SIG-M5 (cell line): ENCODE measurements at places on chromosomes 3 and 15.

DNA sequence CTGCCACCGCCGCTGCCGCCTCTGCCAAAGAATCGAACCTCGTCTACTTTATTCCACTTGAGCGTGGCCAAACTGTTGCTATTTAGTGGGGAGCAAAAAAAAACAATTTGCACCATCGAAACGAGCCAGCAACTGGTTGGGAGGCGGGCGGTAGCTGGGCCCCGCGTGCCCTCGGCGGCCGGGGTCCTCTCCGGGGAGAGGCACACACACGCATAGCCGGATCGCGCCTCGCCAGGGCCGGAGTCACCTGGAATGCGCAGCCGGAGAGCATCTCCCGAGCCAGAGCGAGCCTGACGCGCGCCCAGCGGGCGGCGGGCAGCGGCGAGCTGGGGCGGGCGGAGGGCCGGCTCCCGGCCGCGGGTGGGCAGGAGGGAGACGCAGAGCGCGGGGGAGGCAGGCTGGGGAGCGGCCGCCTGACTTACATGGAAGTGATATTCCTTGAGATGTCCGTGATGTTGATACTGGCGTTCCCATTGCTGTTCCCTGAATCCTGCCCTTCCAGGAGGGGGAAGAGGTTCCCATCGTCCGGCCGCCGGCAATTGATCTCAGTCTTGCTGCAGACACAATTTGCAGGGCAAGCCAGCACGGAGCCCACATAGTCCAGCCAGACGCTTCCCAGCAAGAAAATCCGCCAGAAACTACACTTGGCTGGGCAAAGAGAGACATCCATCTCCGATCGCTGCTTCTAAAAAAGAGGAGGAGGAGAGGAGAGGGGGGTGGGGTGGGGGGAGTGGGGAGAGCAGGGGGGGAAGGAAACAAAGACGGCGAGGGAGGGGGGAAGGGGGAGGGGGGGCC lies 858 bp downstream of the NTRK3 start:
- DNase-seq, result no peak

GRCh38 chr3:11436775-11437174 lies 164.6 kb downstream of the ATG7 start:
- DNase-seq, result no peak

GRCh38 chr3:100719136-100719535 lies 9.8 kb downstream of the TFG start:
- DNase-seq, result no peak

DNA sequence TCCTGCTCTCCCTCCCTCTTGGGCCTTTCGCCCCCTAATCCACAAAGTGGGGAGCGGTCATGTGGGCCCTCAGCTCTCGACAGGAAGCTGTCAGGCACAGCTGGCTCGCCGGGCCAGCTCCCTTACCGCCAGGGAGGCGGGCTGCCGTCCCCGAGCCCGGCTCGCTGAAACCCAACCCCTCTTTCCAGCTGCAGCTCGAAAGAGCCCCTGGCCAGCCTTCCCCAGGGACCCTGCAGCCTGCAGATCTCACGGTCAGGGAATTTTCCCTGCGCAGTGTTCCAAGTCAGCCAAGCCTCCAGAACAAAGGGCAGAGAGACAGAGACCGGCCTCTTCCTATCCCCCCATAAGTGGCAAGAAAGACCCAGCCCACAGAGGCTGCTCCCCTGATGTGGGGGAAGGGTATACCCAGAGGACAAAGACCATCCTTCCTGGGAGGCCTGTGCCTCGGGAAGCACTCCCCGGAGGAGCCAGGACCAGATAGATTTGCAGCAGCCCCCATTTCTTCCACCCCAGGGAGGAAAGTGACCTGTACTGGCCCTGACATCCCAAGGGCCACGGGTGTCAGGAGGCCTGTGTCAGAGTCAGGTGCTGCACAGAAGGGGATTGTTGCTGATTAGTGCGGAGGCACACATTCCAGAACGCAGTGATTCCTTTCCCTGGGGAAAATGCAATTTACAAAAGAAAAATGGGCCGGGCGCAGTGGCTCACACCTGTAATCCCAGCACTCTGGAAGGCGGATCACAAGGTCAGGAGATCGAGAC lies 32.6 kb downstream of the MAGEF1 start:
- DNase-seq, result no peak

DNA sequence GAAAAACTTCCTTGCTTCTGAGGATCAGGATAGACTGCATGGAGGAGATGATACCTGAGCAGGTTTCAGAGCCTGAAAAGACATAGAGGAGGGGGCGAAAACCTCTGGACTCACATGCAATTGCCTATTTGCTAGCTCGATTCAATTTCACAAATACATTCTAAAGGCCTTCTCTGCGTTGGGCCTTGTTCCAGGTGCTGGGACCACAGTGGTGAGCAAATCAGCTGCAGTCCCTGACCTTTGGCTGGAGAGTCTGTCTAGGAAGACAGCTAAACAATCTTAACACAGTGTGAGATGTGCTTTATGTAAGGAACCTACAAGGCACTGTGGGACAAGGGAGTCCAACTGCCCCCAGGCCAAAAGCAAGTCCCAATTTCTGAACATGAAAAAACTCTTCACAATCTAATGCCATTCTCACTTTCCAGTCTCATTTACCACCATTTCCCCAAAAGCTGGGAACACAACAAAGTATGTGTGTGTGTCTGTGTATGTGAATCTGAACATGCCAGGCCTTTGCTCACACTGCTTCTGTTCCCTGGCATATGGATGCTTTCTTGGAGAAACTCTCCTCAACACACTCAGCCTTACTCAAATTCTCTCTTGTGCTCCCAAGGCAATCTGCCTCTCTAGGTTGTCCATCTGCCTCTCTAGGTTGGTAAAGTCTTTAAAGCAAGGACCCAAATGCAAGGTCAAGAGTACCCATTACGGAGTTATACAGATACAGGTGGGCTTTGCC lies 2.1 kb upstream of the PCCB start:
- no peak for DNase-seq
